ENCODE measurements at places on chromosomes 12 and 14.

- no peak for DNase-seq
Measured at GRCh38 chr12:127562816-127563215, 704.2 kb upstream of the TMEM132C start.

- DNase-seq = no peak
Measured at GRCh38 chr14:53567236-53567780, 389.3 kb downstream of the BMP4 start.

DNA sequence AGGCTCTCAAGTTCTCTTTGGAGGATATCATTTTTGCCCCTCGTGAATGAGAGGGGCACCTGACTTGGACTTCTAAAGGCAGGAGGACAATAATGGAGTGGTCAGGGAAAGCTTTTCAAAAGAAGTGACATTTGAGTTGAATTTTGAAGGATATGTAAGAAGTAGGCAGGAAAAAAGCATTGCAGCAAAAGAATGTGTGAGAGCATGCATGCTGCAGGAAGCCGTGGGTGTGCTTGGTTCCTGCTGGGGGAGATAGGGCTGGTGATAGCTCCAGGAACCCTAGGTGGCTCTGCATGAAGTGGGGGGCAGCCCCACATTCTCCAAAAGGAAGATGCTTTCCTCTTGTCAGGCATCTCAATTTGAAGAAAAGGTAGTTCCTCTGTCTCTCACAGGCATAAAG lies 23.1 kb downstream of the ACVR1B start:
- no peak for DNase-seq

GRCh38 chr14:105187935-105188524 lies 6.9 kb upstream of the NUDT14 start:
- no peak for DNase-seq

DNA sequence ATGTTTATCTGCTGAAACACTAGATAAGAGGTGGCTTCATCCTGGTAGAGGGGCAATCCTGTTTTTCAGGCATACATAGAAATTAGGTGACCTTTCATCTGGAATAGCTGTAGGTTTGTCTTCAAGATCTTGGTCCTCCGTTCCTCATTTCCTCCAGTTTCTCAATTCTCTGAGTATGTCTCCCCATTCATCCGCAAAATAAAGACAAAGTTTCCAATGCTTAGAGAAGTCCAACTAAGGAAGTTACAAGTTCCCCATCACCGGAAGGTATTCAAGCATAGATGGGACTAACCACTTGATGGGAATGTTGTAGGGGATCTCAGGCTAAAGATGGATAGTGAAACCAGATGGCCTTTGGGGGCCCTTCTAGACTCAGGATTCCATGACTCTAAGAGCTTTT lies 34.3 kb downstream of the ERG28 start:
- no peak for DNase-seq

- no peak for DNase-seq
Measured at GRCh38 chr12:118183711-118184110, 47.8 kb downstream of the PEBP1 start.

DNA sequence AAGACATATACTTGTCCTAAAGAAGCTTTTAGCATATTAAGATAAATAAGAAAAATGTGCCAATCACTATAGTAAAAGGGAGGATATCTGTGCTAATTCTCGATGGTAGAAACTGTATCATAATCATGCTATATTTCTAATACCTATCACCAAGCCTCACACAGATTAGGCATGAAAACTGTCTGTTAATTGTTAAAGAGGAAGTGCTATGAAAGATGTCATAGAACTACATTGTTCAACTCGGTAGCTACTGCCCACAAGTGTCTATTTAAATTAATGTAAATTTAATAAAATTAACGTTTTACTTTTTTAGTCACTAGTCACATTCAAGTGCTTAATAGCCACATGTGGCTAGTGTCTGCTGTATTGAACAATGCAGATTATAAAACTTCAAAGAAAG lies 77.5 kb upstream of the KICS2 start:
- DNase-seq = no peak

DNA sequence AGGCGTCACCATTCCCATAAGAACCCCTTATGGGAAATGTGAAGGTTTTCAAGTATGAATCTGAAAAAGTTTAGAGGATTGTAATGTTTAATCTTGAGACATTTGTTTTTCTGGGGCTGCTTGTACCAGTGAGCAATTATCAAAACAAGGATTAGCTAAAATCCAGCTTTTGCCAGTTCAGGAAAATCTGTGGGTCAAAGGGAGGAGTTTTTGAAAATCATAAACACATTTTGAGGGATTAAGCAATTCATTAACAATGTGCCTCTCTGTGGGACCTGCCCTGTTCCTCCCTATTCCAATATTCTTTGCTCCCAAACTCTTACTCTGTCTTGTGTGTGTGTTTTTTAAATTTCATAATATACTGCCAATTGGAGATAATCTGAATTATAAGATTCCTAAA lies 11.7 kb upstream of the DAAM1 start:
- no peak for DNase-seq

DNA sequence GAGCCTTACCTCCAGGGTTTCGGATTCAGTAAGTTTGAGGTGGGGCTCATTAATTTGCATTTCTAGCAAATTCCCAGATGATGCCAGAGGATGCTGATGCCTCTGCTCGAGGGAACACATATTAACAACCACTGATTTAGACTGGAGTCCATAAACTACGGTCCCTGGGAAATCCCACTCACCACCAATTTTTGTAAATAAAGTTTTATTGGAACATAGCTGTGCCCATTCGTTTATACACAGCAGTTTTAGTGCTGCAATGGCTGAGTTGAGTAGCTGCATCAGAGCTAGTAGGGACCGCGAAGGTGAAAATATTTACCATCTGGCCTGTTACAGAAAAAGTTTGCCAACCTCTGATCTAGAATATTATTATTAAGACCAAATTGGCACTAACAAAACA lies 73.8 kb downstream of the DNAI7 start:
- DNase-seq = no peak
